Activated CD4-positive, alpha-beta T cell treated with anti-CD3 and anti-CD28 coated beads, Interleukin-10, Interleukin-2, amounts not matched to agents 100 ng/mL and 50 ng/mL, durations not matched to agents 16 hours and 8 hours (primary cell): ENCODE measurements at places on chromosomes 11 and 22.

DNA sequence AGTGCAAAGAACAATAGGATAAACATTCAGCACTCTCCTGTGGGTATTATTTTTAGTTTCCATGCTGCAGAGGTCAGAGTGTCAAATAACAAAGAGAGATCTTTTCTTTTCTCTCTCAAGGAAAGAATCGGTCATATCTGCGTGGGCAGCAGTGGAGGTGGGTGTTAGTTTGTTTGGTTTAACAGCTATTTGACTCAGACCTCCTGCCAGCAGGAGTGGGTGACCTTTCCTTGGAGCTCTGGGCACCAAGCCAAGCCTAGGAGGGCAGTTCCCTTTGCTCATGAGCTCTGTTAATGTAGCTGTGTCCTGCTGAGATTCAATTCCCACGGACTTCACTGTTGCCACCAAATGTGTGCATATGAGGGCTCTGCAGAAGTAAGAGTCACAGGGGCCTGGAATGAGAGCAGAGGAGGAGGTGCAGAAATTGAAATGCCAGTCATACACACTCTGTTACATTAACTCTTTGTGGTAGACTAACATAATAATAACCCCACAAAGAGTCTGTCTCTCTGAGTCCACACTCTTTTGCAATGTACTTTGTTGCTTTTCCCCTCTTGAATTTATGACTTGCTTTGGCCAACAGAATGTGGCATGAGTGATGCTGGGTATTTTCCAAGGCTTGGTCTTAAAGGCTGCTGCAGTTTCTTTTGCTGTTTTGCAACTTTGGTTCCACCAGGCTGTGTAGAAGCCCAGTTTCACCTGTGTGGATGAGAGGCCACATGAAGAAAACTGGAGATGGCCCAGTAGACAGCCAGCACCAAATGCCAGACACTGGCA is 76.0 kb upstream of the GRK3 start:
- DNase-seq = peak; percentile 14

DNA sequence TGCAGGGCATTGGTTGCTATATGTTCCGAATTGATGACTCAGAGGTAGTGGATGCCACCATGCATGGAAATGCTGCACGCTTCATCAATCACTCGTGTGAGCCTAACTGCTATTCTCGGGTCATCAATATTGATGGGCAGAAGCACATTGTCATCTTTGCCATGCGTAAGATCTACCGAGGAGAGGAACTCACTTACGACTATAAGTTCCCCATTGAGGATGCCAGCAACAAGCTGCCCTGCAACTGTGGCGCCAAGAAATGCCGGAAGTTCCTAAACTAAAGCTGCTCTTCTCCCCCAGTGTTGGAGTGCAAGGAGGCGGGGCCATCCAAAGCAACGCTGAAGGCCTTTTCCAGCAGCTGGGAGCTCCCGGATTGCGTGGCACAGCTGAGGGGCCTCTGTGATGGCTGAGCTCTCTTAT is 5.4 kb upstream of the TTC36 start:
- DNase-seq = no peak

DNA sequence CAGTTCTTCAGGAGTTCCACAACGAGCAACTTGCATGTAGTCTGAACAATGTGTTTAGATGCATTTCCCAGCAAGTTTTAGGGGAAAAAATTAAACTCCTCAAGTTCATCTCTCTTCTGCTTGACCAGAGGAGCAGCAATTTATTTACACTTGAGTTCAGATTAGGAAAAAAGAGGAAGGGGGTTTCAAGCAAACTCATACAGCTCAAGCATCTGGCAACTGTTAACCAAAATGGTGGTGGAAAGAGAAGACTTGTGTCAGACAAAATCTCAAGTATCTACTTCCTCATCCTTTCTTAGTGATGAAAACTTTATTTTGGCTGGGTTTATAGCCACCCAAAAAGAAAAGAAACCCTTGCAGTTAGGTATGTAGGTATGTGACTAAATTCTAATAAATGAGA is 29.1 kb upstream of the PICALM start:
- no peak for DNase-seq

DNA sequence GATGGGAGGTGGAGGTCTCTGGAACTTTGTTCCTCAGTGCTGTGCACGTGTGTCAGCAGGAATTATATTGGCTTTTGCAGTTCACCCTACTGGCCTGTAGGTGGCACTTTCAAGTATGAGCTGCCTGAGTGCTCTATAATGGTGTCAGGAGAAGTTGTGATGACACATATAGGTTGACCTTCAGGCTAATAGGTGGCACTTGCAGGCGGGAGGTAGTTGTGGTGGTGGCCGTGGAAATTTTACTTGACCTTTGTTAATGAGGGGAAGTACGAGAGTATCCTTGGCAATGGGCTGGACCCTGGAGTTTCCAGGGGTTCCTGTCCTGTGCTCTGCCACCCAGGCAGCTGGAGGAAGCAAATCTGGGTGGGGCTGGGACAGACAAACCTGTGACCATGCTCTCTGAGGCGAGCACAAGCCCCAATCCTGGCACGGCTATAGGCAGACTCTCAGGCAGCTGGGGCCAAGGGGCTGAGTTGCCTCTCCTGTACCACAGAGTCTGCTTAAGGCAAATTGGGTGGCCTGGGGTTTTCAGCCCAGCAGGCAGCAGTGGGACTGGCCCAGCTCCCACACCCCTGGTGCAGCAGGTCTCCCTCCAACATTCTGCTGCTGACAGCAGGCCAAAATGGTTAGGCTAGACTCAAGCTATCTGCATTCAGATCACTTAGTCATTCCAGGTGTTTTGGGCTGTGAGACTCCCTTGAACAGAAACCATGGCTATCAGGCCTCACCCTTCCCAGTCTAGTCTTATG is 147.5 kb upstream of the CTSC start:
- DNase-seq = peak; percentile 72

GRCh38 chr11:57368845-57369232 is 12.1 kb downstream of the PRG3 start:
- no peak for DNase-seq
